ENCODE measurements at places on chromosomes 11 and 22. TPM values are rescaled to one million over a fixed set of nuclear protein-coding genes. Genes with fewer than 3 reads are reported as not detected.

CYTH4 gene
- 194 TPM for polyA plus RNA-seq

APOBEC3B gene
- 2.4 TPM for polyA plus RNA-seq

NPTXR gene
- 0.16 TPM for polyA plus RNA-seq

TCN1 gene
- not detected for polyA plus RNA-seq

UBQLNL gene
- polyA plus RNA-seq: 1.8 TPM

POLD4 gene
- polyA plus RNA-seq: 473 TPM

DEFB131B gene
- not detected for polyA plus RNA-seq

UBE2L3 gene
- polyA plus RNA-seq: 11.8 TPM

EHBP1L1 gene
- polyA plus RNA-seq: 313 TPM

SPDYC gene
- not detected for polyA plus RNA-seq

SF1 gene
- polyA plus RNA-seq: 714 TPM

CCDC81 gene
- 1.1 TPM for polyA plus RNA-seq

MUC2 gene
- not detected for polyA plus RNA-seq

SLC43A3 gene
- polyA plus RNA-seq: 8.0 TPM

ACR gene
- not detected for polyA plus RNA-seq
